ENCODE measurements at places on chromosomes 2 and 18.

DNA sequence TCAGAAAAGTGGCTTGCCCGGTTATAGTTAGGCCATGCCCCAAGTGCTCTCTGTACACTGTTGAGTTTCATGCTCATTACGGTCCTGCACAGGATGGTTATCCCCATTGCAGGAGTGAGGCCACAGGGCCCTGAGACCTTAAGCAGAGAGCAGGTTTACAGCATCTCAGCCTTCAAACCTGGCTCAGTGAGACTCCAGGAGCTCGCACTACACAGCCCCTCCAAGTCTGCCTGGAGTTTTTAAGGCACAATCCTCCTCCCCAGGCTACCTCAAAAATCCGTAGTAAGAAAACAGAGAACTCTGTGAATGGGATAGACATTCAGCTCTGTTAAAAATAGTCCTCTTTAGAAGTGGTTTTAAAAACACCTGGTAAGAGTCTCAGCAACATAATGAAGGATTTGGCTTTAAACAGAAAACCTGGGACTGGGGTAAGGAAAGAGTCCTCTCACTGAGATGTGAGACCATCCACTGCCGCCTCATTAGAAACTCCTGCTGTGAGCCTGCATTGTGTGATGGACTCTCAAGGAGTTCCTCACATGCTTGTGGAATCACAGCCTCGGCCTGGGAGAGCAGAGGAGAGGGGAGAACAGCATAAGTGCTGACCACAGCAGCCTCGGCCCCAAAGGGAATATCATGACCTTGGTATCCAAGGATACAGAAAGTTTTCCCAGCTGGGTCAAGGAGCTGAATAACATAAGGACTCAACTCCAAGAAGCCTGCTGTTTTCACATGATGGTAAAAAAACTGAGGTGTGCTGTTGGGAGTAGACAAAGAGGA, 214.8 kb downstream of the ATAD2B start:
- no peak for DNase-seq

GRCh38 chr2:199455210-199455544, 2.6 kb downstream of the SATB2 start:
- DNase-seq: no peak

DNA sequence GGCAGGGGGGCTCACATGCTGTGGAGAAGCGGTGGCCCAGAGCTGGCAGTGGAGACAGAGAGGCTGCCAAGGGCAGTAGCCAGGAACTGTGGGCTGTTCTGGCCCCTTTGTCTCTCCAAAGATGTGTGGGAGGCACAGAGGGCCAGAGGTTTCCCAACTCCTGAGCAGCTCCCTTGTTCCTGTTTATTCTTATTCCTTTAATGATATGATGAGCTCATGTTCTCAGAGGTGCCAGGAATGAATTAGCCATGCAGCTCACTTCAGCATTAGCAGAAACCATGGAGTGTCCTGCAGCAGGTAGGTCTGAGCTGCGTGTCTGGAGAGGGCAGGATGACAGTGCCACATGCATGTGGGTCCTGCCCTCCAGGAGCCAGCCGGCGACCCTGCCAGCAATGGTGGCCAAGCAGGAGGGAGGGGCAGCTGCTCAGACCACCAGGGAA, 77.9 kb upstream of the FZD7 start:
- no peak for DNase-seq

GRCh38 chr2:191030521-191031154, 16.7 kb upstream of the STAT1 start:
- DNase-seq: peak; percentile 82

DNA sequence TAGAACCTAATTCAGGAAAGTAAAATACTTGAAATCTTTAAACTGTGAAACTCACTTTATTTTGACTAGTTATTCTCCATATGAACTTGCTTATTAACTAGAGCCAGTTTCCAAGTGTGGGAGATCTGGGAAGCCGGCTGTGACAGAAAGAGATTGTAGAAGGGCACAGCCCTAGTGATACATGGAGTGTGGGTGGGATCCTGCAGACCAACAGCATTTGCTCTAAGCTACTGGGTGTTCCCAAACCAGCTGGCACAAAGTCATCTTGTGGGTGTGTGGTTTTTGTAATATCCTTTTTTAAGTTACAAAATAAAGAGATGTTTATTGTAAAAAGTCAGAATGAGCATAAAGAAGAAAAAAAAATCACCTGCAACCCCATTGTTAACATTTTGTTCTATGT, 3.4 kb downstream of the DUSP19 start:
- DNase-seq: no peak

DNA sequence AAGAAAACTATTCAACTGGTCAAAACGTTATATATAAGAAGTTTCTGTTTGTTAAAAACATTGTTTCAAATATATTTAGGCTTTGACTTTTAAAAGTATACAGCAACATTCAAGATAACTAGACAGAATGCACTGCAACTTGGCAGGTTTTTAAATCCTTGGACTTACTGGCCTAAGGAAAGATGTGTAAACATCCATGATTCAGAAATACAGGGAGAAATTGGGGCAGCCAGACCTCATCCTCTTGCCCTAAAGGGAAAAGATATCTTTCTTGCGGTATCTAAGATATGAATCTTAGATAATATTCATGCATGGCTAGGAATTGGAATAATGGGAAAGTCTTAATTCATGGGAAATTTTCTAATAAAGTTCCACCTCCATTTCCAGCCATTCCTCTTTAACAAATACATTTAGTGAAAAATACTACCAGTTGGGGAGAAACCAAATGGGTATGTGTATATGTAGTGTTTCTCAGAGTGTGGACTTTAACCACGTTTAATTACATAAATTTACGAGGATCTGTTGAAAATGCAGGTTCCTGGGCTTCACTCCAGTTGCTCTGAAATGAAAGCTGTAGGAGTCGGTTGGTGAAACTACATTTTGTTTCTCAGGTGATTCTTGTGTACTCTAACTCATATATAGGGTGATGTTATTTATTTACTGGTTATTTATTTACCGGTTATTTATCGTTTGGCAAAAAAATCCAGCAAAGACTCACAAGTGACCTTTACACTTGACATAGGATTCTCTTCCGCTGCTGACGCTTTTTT, 587 bp upstream of the TANK start:
- no peak for DNase-seq

DNA sequence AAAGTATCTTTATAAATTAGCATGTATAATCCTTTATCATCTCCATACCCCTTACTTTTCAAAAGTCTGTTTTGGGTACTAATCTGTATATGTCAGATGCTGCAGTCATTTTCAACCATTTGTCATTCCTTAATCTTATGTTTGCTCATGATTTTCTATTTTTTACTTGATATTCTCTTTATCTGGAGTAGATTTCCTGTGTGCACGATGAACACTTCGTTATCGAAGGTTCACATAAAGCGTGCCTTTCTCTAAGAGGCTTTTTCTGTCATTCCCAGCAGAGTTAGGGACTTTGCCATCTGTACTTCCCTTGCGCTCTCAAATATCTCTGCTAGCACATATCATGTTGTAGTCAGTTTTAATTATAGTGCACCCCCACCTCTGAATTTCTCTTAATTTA, 123.2 kb downstream of the BIRC6 start:
- DNase-seq: no peak

DNA sequence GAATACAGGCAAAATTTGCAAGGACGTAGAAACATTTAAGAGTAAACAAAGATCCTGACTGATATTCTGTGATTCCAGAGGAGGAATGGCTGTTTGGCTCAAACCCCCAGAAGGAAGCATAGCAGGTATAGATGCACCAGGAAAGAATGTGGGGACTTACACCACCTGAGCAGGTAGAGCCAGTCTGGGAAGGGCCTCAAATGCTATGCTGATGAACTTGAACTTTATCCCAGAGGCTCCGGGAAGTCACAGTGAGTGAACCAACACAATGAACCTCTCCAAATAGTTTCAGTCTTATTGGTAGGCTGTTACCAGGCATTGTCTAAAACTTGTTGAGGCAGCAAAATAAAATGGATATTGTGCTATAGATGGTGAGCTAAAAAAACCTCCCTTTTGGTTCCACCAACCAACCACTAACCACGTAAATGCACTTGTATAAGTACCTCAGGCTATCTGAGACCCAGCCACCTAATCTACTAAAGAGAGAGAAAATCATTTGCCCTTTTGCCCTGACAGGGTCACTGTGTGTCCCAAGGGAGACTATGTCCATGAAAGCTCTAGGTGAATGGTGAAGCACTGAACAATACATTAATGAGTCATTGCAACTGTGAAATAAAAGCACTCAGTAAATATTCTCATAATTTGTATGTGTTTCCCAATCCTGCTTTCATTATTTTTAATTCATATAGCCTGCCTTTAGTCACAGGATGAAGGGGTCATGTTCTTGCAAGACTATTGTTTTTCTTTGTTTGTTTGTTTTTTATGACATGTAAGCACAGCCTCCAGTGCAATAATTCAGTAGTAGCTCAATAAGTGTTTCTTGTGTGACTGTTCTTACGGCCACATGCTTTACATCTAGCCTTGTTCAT, 911.6 kb downstream of the EPHA4 start:
- DNase-seq: no peak

DNA sequence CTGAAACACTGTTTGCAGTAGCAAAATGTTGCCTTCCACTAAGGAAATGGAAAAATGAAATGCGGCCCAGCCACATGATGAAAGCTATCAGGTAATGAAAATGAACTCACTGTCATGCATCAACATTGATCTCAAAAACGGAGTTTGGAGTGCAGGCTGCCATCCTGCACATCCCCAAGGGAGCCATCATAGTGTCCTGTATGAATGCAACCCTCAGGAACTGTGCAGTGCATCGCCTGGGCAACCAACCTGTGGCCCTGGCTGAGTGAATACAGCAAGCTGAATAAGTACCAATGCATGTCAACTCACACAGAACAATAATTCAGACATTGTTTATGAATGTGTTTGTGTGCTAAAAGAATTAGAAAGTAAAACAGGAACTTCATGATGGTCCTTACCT, 23.1 kb upstream of the TXNDC2 start:
- DNase-seq: no peak

DNA sequence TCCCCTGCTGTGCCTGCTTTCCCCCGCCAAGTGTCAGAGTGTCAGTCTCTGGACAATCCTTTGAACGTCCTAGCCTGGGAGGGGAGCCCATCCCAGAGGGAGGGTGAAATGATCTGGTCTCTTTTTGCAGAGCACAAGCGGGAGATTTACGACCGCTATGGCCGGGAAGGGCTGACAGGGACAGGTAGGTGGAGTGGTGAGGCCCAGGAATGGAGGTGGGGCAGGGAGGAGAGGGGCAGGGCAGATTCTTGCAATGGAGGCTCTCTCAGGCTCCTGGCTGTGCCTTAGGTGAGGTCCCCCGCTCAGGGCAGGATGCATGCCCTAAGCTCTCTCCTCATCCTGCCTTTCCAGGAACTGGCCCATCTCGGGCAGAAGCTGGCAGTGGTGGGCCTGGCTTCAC, 2.4 kb downstream of the DNAJB2 start:
- DNase-seq: no peak

DNA sequence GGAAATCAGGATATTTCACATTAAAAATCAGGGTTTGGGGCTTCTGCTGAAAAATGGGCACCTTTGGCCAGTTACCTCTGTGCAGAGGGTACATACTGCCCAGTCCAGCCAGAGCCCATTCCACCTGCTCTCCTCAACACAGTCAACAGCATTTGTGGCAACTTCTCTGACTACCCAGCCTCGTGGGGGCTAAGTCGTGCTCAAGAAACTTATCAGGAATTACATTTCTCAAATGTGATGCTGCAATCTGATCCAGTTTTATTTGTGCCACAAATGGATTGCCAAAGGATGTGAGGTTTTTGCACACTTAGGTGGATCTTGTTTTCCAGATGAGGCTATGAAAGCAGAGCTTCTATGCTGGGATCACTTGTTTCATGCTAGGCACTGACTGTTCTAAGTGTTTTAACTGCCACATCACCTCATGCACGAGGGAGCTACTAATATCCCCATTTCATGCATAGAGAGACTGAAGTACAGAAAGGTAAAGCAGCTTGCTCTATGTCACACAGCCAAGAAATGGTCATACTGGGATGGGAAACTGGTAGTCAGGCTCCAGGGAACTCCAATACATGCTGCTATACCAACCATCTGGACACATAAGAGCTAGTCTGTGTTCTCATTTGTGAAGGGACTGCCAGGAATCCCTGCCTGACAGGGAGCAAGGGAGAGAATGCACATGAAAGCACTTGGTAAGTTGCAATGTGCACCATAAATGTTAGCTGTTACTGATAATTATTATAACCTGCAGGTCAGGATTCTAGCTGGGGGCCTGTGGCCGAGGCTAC, 89.0 kb upstream of the HK2 start:
- no peak for DNase-seq

DNA sequence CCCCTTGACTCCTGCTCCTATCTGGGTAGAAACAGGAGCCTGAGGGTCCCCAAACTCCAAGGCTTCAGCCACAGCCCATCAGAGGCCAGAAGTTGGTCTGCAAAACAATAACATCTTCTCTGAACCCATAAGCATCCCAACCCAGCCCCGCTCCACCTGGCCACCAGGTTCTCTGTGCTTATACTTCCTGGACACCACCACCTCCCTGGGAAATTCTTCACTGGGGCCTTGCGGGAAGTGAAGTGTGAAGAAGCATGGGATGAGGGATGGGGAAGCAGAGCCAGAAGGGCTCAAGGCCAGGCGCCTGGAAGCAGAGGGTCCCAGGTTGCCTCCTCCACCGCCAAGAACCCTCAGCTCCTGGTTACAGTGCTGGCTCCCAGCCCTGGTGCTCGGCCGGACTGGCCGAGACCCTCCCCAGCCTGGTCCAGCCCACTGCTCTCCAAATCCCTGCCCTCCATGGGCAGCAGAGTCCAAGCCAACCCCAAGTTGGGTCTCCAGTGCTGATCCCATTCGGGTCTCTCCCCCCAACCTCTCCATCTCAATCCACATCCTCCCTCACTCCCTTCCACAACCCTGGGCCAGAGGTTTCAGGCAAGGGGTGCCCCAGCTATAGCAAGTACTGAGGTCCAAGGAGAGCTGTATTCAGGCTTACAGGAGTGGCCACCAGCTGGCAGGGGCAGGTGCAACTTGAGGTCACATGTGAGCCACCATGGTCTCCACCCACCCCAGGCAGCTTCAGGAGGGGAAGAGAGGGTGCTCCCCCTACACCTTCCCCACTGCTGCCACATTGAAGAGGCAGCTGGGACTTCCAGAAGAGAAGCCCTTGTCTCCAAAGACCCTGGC, 60.7 kb downstream of the TNS1 start:
- no peak for DNase-seq

DNA sequence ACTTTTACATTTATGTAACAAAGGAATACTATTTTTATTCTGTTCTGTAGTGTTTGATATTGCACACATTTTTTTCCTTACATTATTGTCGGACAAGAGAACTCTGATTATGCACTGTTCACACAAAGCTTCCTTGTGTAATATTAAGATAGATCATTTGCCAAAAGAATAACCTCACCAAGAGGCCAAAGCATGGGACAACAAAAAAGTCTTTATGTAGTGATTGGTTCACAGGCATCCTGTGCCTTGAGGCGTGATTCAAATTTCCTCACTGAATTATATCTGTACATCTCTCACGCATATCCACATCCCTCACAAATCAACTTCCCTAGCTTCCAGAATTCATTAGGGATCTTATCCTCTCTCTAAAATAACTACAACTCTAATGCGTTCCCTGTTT, 642.7 kb downstream of the NR4A2 start:
- DNase-seq: no peak

GRCh38 chr2:190927301-190927700, 46.7 kb downstream of the GLS start:
- DNase-seq: no peak

All from CD4-positive, alpha-beta T cell (primary cell).